ENCODE measurements at places on chromosomes 13 and 19.

- DNase-seq, result no peak
Observed at GRCh38 chr19:3893509-3894179, 13.2 kb downstream of the ATCAY start.

- peak; percentile 80 for DNase-seq
Observed at GRCh38 chr19:45079063-45079910, at the start of gene GEMIN7. TSS of gene GEMIN7 (plus strand) at chr19:45079260. CDS start at chr19:45090115, 10,855 bp downstream.

DNA sequence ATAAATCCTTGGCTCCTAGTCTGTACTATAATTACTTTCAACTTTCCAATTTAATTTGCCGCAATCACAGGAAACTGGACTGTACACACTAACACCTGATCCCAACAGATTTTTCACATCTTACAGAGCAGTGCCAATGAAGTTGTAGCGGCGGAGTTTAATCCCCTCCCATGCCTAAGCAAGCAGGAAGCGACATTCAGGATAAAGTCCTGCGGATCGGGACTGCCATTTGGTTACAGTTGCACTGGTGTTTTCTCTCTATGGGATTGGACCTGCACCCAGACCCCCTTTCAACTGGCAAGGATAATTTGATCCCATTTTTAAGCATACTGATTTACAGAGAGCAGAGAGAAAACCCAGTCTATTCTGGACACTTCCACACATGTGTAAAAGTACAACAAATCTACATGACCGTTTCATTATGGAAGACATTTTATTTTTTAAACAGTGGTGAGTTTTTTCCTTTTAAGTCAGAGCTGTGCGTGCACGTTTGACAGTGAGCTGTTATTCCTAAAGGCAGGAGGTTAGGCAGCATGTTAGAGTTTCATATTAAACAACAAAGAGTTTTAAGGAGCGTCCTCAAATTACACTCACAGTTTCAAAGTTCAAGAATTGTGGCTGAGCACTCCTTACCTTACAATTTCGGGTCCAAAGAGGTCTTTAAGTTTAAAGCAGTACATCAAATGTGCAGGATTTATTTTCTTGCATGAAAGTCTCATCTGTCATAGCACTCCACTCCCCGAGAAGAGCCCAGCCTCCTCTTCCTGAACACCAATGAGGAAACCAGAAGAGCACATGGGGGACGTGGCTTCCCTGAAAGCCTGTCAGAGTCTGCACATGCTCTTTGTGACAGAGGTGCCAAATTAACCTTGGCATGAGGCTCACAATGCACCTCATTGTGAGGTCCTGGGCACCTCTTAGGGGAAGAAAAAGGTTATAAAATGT lies 141.6 kb upstream of the RFC3 start:
- no peak for DNase-seq

DNA sequence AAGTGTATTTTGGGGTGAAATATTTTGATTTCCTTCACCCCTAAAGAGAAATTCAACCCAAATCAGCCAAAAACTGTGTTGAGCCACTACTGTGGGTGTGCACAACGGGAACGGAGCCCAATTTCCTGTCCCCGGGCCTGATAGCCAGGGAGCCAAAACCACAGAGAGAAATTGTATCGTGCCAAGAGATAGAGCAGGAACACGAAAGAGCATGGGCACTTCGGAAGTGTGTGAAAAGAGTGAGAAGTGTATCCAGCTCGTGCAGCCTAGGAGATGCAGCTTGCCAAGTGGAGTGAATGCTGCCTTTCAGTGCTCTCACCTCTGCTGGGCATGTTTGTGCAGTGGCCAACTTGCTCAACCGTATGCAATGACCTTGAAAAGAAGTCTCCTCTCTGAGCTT lies 19.4 kb upstream of the PLEKHF1 start:
- DNase-seq, result no peak

GRCh38 chr19:37933937-37934358 lies 26.9 kb downstream of the SIPA1L3 start:
- no peak for DNase-seq

DNA sequence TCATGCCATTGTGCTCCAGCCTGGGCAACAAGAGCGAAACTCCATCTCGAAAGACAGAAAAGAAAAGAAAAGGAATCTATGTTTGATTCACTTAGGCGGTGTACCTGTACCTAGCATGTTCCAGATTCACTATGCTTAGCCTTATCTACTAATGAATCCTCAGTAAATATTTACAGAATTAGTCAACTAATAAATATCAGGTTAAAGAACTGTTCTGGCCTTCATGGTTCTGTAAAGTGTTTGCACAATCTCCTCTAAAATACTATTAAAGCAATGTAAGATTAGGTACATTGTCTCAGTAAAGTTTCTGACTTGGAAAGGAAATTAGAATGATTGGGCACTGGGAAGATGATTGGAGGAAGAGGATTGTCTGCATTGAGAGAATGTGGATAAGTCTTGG lies 2770.4 kb downstream of the PCDH9 start:
- DNase-seq, result no peak

DNA sequence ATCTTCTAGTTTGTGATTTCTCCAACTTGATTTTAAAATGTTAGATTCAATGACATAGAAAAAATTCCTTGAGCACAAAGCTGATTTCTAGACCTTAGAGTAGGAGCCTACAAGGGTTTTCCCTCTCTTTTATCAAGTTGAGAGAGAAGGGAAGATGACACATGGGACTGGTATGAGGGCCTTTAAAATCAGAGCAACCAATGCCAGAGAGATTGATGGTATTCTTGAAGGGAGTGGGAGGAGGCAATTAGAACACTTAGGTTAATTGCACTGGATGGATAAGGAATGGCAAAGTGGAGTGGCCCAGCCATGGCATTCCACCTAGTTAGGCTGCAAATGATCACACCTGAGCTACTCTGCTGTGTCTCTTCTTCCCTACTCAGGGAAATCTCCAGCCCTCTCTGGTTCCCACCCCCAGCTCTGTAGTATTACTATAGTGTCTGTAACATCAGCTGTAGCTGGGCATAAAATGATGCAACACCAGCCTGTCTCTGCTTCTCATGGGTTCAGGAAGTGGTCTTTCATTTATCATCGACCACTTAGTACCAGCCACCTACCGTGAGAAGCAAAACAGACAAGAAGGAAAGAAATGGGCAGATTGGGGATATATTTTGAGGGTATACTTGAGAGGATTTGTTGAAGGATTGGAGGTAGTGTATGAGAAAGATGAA lies 333.6 kb downstream of the DLEU7 start:
- no peak for DNase-seq

All from effector memory CD8-positive, alpha-beta T cell (primary cell).